ENCODE measurements at places on chromosomes 7 and 10.

DNA sequence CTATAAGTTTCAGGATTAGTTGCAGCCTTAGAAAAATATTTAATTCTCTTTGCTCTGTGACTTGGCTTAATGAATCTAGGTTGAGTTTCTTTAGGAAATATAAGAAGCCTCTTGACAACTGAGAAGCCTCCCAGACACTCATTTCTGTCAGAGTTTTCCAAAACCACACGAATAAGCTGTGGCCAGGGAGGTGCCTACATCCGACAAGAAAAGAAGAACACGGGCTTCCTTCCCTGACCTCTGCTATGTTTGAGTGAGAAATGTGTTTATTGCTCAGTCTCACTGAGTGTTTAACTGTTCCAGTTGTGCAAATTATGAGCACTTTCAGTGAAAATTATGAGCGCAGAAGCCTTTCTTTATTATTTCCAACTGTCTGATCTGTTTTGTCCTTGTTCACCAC is 105.0 kb downstream of the TRIL start:
- DNase-seq: no peak

GRCh38 chr7:47901542-47901941 is 46.7 kb downstream of the PKD1L1 start:
- no peak for DNase-seq

- DNase-seq: no peak
These were observed 19.0 kb downstream of the MTPN start for GRCh38 chr7:135958173-135958572.

DNA sequence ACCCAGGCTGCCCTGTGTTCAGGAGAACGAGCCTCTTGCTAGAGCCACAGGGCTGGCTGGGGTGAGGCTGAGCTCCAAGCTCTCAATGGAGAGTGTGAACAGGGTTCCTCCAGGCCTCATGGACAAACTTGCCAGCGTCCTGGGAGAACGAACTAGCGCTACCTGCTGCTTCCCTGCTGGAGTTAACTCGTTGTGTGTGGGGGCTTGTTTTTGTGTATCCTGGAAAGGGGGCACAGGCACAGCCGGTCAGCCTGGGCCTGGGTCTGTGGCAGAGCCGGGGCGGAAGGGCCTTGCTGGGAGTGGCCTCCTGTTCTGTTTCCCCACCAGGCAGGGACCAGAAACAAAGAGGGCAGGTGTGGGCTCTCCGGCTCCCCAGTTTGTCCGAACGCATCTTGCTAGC is 259.2 kb downstream of the DNAJB6 start:
- no peak for DNase-seq

Data from activated T-helper 1 cell treated with anti-CD3 and anti-CD28 coated beads, Interleukin-2, amount 50 U/mL, for 16 hours (primary cell).